ENCODE measurements at places on chromosomes 1 and 21.

DNA sequence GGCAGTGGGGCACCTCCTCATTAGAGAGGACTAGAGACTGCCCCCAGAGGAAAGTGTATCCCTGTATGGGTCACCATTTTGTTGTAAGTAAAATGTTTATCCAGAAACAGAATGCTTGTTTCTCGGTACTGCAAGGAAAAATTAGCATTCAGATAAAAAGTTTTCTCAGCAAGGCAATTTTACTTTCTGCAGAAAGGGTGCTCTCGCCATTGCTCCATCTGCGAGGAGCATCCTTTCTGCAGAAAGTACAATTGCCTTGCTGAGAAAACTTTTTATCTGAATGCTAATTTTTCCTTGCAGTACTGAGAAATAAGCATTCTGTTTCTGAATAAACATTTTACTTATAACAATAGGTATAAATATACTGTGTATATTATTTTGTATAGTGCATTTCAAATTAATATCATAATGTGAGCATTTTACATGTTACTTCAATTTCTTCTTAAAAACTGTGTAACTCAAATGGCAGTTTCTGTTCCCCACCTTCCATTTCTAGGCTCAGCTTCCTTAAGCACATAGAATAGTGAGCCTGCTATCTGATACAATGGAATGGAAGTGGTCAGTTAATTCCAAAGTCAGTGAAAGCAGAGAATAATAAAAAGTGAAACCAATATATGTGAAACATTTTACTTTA is 76.5 kb upstream of the DESI2 start:
- no peaks in the 10 kb centered on the region for H3K27me3 ChIP-seq
- H3K4me1 ChIP-seq, result no peaks in the 10 kb centered on the region
- H3K4me3 ChIP-seq, result no peak overlapping the region
- 0 out of 2 replicates have a peak, but pooled peaks cover 6% of the 10 kb centered on the region for H3K36me3 ChIP-seq
- DNase-seq, result peak; percentile 20
- no peak overlapping the region for H3K27ac ChIP-seq

- no peak for DNase-seq
- no peaks in the 10 kb centered on the region for H3K27me3 ChIP-seq
- no peaks in the 10 kb centered on the region for H3K4me1 ChIP-seq
- H3K27ac ChIP-seq, result no peak overlapping the region
- H3K4me3 ChIP-seq, result no peak overlapping the region
- no peaks in the 10 kb centered on the region for H3K36me3 ChIP-seq
Observed at GRCh38 chr1:104825401-104825800, 1075.7 kb downstream of the AMY1C start.

DNA sequence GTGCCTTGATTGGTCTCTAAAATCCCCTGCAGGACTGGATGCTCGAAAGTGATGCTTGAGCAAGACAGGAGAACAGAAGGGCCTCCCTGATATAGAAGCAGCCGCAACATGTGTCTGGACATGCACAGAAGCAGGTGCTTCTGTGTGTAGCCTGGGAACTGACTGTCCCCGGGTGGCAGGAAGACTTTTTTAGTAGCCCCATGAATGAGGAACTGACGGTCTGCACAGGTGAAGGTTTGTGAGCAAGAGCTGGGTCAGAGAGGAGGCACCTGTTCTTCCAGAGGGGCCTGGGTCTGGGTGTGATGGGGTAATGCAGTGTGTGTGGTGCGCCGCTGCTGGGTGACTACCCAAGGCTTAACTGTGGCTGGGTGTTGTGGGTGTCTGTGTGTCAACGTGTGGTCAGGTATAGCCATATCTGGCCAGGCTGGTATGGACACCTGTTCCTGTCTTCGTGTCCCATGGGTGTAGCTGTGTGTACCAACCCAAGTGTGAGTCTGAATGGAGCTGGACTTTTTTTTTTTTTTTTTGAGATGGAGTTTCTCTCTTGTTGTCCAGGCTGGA is 39.1 kb upstream of the FOXO6 start:
- peaks cover 8% of the 10 kb centered on the region for H3K27me3 ChIP-seq
- H3K27ac ChIP-seq, result no peak overlapping the region
- no peaks in the 10 kb centered on the region for H3K4me1 ChIP-seq
- H3K36me3 ChIP-seq, result no peaks in the 10 kb centered on the region
- no peak for DNase-seq
- H3K4me3 ChIP-seq, result no peak overlapping the region

DNA sequence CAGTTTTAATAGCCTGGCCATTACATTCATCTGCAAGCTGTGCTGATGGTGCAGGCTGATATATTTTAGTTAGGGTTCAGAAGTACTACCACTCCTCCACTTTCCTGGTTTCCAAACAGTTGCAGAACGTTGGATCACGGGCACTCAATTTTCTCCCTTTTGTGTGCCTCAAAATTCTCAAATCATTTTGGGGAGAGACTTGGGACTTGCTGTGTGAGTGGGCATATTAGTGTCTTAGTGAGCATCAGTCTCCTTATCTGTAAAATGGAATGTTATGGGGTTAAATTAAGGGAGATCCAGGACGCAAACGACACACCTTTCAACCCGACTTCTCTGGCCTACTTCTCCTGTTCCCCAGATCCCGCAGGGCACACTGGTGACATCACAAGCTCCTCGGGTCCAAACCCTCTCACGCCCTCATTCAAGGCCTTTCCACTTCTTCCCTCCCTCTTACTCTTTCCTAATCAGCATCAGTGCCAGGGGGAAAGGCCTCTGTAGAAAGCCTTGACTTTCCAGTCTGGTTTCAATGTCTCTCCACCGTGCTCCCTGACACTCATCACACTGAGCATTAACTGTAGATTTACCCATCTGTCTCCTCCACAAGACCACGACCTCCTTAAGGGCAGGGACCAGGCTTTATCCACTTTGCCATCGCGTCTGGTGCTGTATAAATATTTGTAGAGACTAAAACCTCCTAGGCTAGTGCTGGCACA is 1.2 kb downstream of the PIGP start:
- peaks cover 24% of the 10 kb centered on the region for H3K4me1 ChIP-seq
- H3K27ac ChIP-seq, result peak overlapping the region; percentile 97
- H3K27me3 ChIP-seq, result no peaks in the 10 kb centered on the region
- H3K36me3 ChIP-seq, result peaks cover 16% of the 10 kb centered on the region
- H3K4me3 ChIP-seq, result peak overlapping the region; percentile 95

DNA sequence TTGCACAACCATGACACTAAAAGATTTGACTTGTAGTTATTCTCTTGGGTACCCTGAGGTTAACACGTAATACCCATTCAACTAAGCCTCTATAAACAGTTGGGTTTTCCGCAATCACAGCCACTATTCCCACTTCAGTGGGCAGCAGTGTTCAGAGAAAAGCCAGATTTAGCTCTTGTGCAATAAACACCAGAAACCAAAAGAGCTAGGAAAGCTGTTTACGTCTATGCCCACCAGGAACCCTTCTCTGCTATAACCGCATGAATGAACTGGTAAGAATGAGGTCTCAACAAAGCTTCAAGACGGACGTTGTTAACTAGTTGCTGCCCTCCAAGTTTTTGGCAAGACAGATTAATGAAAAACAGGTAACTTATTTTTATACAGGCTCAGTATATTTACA is 101.3 kb downstream of the SLC45A1 start:
- H3K4me3 ChIP-seq, result no peak overlapping the region
- peaks cover 15% of the 10 kb centered on the region for H3K36me3 ChIP-seq
- no peaks in the 10 kb centered on the region for H3K27me3 ChIP-seq
- DNase-seq, result peak; percentile 44
- H3K4me1 ChIP-seq, result peaks cover 34% of the 10 kb centered on the region
- H3K27ac ChIP-seq, result no peak overlapping the region

DNA sequence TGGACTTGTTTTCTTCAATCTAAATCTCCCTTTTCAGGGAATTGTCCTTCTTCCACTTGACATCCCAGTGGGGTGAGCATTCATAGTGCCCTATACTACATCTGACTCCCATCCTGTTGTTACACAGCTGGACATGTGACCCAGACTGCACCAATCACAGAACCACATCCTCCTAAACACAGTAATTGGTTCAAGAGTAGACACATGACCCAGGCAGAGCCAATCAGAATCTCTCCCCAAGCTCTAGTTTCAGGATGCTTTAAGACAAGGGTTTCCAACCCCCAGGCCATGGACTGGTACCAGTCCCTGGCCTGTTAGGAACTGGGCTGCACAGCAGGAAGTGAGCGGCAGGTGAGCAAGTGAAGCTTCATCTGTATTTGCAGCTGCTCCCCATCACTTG is 5.6 kb upstream of the DDOST start:
- H3K27ac ChIP-seq, result no peak overlapping the region
- H3K27me3 ChIP-seq, result no peaks in the 10 kb centered on the region
- no peaks in the 10 kb centered on the region for H3K4me1 ChIP-seq

- H3K27me3 ChIP-seq, result peaks cover 10% of the 10 kb centered on the region
- H3K4me1 ChIP-seq, result no peaks in the 10 kb centered on the region
- H3K4me3 ChIP-seq, result no peak overlapping the region
Observed at GRCh38 chr1:36643371-36644270, 160.9 kb upstream of the CSF3R start.

GRCh38 chr1:101742509-101742908 is 254.2 kb downstream of the OLFM3 start:
- H3K27ac ChIP-seq, result no peak overlapping the region
- peaks cover 19% of the 10 kb centered on the region for H3K4me1 ChIP-seq
- no peaks in the 10 kb centered on the region for H3K27me3 ChIP-seq
